ENCODE measurements at places on chromosomes 16 and 17.

- DNase-seq = no peak
Measured at GRCh38 chr17:71234349-71234748, 886.5 kb upstream of the SOX9 start.

- no peak for DNase-seq
Measured at GRCh38 chr17:79812353-79813258, 15.7 kb upstream of the CBX8 start.

GRCh38 chr17:41008811-41009210 lies at the start of gene KRTAP3-1:
KRTAP3-1 (minus strand) TSS chr17:41009128; CDS start chr17:41009074, 54 bp downstream.
- DNase-seq = no peak

GRCh38 chr16:78170494-78170933 lies 71.1 kb downstream of the WWOX start:
- no peak for DNase-seq

DNA sequence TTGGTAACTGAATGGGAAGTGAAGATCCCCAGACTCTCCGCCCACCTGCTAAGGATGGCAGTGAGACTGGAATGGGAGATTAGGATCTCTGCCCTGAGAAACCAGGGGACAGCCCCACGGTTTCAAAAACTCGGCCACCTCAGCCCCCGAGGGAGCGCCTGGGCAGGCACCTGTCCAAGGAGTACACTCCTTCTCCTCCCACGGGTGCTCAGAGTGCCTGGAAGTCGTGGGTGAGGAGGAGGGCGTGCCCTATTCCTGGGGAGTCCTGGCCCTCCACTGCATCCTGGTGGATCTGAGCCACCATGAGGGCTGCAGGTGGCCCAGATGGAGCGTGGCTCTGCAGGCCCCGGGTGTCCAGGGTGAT lies 78.5 kb downstream of the MGAT5B start:
- DNase-seq = no peak

DNA sequence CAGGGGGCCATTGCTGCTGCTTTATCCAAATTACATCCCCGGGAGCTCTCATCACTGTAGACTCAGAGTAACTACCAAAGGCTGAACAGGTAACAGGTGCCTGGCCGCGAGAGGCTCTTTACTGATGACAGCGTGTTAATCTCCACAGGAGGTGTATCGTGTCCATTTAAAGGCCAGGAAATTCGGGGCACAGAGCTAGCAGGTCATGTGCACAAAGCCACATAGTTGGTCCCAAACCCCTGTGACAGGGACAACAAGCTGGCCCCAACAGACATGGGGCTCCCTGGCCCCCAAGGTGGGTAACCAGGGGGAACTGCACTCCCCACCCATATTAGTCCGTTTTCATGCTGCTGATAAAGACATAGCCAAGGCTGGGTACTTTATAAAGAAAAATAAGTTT lies 55.3 kb upstream of the RBFOX3 start:
- no peak for DNase-seq

GRCh38 chr16:23861874-23862273 lies 26.1 kb downstream of the PRKCB start:
- no peak for DNase-seq

GRCh38 chr17:9410301-9410700 lies 165.3 kb downstream of the STX8 start:
- no peak for DNase-seq

- DNase-seq = no peak
Measured at GRCh38 chr16:64736857-64737256, 385.0 kb downstream of the CDH11 start.

DNA sequence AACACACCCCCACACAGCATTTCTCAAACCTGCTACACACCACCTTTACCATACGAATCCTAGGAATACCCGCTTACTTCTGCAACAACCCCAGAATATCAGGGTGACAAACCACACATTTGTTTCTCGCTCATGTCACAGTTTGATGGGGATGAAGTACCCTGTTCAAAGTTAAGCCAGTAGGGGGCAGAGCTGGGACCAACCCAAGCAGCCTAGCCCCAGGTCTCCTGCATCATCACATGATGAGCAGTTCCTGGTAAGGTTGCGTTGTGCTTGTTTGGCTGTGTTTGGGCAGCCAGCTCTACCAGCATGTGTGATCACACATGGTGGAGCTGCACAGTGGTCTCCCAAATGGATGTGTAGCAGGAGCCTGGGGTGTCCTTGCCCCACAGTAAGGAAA lies 103.6 kb upstream of the C16orf82 start:
- no peak for DNase-seq

GRCh38 chr17:43816336-43817320 lies 16.3 kb downstream of the MPP3 start:
- no peak for DNase-seq
